Activated CD4-positive, CD25-positive, alpha-beta regulatory T cell (primary cell): ENCODE measurements at places on chromosomes 13 and 19.

GRCh38 chr13:99258946-99259345 is 767 bp upstream of the GPR18 start:
- no peak for DNase-seq

DNA sequence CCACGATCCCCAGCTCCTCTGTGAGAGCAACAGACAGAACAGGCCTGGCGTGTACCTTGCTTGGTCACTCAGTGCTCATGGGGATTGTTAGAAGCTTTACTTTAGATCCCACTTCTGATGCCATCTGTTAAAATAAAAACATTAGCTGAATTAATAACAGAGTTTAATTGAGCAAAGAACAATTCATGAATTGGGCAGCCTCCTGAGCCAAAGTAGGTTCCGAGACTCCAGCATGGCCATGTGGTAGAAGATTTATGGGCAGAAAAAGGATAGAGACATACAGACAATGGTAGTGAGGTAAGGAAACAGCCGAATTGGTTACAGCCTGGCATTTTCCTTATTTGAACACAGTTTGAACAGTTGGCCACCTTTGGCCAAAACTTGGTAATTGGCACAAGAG is 223.9 kb upstream of the TRPC4 start:
- DNase-seq = no peak

DNA sequence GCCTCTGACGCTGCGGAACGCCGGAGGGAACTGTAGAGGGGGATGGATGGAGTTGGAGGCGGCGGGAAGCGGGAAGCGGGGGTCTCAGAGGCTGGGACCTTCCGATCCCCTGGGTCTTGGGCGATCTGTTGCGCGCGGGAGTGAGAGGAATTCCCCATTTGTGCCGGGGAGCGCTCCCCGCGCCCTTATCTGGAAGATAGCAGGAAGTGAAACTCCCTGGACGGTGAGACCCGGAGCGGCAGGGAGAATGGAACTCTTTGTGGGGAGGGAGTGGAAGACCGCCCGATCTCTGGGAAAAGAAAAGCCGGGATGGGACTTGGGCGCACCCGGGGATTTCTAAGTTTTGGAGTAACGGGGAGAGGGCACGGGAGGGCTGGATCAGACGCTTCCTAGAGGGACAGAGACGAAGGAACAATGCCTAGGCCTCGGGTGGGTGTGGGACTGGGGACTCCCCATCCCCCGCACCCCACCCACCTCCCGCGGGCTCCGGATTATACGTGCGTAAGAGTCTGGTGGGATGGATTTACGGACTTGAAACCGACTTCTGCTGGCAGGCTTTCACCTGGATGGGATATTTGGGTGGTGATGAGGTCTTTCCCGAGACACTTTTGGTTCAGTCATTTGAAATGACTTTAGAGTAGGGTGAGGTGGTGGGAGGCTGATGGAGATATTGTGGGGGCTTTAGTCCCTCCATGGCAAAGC is 495 bp downstream of the LSR start:
- DNase-seq = no peak

GRCh38 chr13:32783067-32783466 is 196.8 kb downstream of the PDS5B start:
- DNase-seq = no peak

- DNase-seq = no peak
Observed at GRCh38 chr19:38281811-38282566, 17.6 kb downstream of the SPINT2 start.

GRCh38 chr19:51181913-51182419 is 39.9 kb downstream of the SIGLEC7 start:
- no peak for DNase-seq

- no peak for DNase-seq
Observed at GRCh38 chr19:6423499-6424194, 964 bp downstream of the KHSRP start.

DNA sequence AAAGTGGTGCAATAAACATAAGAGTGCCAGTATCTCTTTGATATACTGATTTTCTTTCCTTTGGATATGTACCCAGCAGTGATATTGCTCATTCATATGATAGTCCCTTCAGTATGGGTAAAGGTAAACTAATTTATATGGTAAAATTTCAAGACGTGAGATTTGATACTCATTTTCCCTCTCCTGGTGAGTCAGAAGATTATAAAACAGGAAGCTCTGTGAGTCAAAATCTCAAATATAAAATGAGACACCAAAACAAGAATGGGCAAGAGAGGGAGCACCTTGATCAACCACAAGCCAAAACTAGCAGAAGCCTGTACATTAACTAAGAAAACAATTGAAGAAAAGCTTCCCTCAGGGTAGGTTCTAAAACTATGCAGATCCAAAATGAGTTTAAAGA is 216.3 kb downstream of the SLITRK6 start:
- no peak for DNase-seq

DNA sequence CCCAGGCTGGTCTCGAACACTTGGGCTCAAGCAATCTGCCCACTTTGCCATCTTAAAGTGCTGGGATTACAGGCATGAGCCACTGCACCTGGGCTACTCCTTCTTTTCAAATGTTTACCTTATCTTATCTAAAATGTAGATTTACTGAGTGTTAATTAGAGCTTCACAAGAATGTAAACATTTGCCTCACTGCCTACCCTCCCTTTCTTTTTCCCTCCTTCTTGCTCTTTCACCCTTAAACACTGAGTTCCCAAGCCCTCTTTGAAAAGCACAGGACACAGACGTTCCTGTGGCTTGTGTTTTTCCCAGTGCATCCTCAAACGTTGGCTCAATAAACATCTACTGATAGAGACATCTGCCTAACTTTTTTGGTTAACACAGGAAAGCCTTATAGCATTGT is 32.7 kb upstream of the CYSLTR2 start:
- DNase-seq = no peak

DNA sequence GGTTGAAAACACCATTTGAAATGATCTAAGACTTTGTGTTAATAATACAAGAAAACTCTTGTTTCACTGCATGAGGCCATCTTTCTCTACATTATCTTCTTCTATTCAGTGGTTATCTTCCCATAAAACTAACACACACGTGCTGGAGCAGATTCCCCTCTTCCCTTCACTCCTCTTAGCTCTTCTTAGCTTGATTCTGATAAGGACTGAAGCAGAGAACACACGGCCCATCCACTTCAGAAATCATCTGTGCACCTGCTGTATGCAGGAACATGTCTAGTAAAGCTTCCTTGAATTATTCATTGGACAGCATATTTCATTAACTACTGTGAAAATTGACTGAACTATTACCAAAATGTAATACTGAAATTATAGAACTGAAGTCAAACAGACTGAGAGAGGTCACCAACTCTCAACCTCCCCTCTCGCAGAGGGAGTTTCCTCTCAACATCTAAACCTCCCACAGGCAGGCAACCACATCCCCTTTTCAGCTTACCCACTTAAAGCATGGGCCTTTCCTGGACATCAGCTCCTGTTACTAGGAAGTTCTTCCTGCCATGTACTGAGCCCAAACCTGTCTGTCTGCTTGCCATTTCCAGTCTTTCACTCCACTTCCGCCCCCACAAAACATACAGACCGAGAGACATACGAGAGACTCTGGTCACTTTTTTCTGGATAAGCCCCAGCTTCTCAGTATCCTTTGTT is 113.9 kb downstream of the CRYL1 start:
- DNase-seq = no peak
